Activated CD4-positive, alpha-beta T cell treated with anti-CD3 and anti-CD28 coated beads, Interleukin-2, amount 10 ng/mL, durations not matched to agents 7 days and 5 days (primary cell): ENCODE measurements at places on chromosomes 11 and 22.

DNA sequence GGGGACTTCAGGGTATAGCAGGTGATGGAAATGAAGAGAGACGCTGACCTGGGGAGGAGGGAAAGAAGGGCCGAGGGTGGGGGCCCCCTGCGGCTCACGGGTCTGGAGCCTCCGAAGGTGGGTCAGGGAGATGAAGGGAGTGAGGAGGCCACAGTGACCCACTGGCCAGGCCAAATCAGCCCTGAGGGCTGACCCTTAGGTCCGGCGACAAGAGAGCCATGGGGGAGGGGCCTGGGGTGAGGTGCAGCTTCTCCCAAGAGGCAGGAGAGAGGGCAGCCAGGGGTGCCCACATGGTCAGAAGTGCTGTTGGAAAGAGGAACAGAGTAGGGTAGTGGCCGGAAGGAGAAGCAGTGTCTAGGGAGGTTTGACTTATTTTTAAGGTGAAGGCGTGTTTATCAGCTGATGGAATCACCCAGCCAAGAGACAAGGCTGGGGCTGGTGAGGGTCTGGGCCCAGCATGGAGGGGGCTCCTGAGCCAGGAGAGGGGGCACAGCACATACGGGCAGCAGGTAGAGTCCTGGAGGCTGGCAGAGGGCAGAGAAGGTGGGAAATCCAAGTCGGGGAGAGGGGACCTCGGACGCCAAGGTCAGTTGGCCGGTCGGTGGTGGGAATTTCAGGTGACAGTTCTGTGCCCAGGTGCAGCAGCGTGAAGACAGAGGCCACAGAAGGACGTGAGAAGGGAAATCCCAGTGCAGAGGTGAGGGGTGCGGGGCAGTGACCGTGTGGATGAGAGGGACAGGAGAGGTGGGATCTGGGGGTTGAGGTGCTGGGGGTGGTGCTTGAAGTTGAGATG, 49.0 kb downstream of the LINC01488 start:
- no peaks in the 10 kb centered on the region for H3K36me3 ChIP-seq
- H3K27ac ChIP-seq = no peak overlapping the region
- H3K27me3 ChIP-seq = peaks cover 6% of the 10 kb centered on the region
- no peak overlapping the region for H3K4me3 ChIP-seq
- no peaks in the 10 kb centered on the region for H3K4me1 ChIP-seq

DNA sequence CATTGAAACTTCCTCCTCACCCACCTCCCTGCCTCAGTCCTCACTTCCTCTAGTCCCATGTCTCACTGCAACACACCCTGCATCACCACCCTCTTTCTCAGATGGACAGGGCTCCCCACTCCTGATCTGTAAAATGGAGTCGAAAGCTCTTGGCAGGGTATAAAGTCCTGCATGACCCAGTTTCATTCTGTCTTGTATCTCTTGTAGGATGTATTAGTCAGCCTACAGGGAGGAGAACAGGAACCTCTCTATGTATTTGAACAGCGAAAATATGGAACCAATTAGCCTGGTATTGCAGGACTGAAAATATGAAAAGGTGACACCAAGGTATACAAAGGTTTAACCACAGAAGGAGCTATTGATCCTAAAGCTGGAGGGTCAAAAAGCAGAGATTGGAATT, 156.9 kb upstream of the SNX19 start:
- no peaks in the 10 kb centered on the region for H3K36me3 ChIP-seq
- DNase-seq = no peak
- H3K27ac ChIP-seq = no peak overlapping the region
- H3K4me3 ChIP-seq = no peak overlapping the region
- H3K4me1 ChIP-seq = no peaks in the 10 kb centered on the region

- no peaks in the 10 kb centered on the region for H3K27me3 ChIP-seq
- H3K36me3 ChIP-seq = no peaks in the 10 kb centered on the region
Observed at GRCh38 chr11:1523077-1523476, 36.5 kb upstream of the MOB2 start.

- H3K4me3 ChIP-seq = no peak overlapping the region
- DNase-seq = no peak
- H3K4me1 ChIP-seq = no peaks in the 10 kb centered on the region
- no peaks in the 10 kb centered on the region for H3K36me3 ChIP-seq
- H3K27me3 ChIP-seq = peaks cover 9% of the 10 kb centered on the region
Observed at GRCh38 chr11:6245536-6245935, 6.6 kb downstream of the CNGA4 start.

DNA sequence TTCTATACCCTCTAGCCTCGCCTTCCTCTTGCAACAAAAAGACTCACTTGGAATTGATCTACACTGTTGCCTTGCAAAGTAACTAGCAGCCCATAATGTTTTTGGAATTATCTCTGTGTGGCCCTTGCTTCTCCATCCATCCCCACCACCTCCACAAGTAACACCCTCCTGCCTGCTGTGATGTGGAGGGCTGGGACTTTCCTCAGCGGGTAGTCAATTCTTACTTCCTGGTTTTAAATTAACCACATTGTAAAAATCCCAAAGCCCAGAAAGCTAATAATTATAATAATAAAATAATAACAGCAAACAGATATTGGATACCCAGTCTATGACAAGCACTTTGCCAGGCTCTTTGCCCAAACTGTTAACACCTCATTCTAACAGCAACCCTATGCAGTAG, 40.8 kb upstream of the GALNT18 start:
- no peaks in the 10 kb centered on the region for H3K4me1 ChIP-seq
- DNase-seq = no peak
- H3K36me3 ChIP-seq = no peaks in the 10 kb centered on the region
- H3K27me3 ChIP-seq = peaks cover 13% of the 10 kb centered on the region
- no peak overlapping the region for H3K27ac ChIP-seq

GRCh38 chr22:38760477-38761201, 4.8 kb upstream of the SUN2 start:
- no peak overlapping the region for H3K27ac ChIP-seq
- peaks cover 24% of the 10 kb centered on the region for H3K4me1 ChIP-seq
- no peaks in the 10 kb centered on the region for H3K27me3 ChIP-seq
- DNase-seq = no peak
- no peak overlapping the region for H3K4me3 ChIP-seq

GRCh38 chr22:20503816-20504215, 3.6 kb upstream of the MED15 start:
- DNase-seq = no peak
- H3K4me1 ChIP-seq = peaks cover 14% of the 10 kb centered on the region
- H3K27ac ChIP-seq = no peak overlapping the region
- H3K4me3 ChIP-seq = no peak overlapping the region

GRCh38 chr11:7422544-7423331, 62.6 kb upstream of the OLFML1 start:
- peaks cover 13% of the 10 kb centered on the region for H3K4me1 ChIP-seq
- no peak overlapping the region for H3K4me3 ChIP-seq
- no peaks in the 10 kb centered on the region for H3K27me3 ChIP-seq
- no peaks in the 10 kb centered on the region for H3K36me3 ChIP-seq
- DNase-seq = no peak

DNA sequence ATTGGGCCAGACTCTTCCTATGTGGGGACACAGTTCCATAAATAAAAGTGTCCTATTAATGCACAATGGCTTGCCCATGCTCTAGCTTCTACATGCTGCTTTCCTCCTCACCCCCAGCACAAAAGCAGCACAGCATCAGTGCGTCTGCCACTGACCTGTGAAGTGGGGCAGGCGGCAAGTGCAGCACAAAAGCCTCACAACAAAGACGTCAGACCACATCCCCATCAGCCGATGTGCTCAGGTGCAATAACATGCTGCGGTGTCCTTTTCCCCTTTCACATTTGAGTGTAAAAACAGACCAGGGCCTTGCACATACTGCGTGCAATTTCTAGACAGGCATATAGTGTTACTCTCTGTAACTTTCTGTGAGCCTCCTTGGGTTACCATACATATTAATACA, 12.8 kb downstream of the DKK3 start:
- no peak overlapping the region for H3K4me3 ChIP-seq
- H3K27me3 ChIP-seq = peaks cover 13% of the 10 kb centered on the region
- H3K36me3 ChIP-seq = no peaks in the 10 kb centered on the region
- H3K4me1 ChIP-seq = peaks cover 17% of the 10 kb centered on the region
- DNase-seq = no peak

DNA sequence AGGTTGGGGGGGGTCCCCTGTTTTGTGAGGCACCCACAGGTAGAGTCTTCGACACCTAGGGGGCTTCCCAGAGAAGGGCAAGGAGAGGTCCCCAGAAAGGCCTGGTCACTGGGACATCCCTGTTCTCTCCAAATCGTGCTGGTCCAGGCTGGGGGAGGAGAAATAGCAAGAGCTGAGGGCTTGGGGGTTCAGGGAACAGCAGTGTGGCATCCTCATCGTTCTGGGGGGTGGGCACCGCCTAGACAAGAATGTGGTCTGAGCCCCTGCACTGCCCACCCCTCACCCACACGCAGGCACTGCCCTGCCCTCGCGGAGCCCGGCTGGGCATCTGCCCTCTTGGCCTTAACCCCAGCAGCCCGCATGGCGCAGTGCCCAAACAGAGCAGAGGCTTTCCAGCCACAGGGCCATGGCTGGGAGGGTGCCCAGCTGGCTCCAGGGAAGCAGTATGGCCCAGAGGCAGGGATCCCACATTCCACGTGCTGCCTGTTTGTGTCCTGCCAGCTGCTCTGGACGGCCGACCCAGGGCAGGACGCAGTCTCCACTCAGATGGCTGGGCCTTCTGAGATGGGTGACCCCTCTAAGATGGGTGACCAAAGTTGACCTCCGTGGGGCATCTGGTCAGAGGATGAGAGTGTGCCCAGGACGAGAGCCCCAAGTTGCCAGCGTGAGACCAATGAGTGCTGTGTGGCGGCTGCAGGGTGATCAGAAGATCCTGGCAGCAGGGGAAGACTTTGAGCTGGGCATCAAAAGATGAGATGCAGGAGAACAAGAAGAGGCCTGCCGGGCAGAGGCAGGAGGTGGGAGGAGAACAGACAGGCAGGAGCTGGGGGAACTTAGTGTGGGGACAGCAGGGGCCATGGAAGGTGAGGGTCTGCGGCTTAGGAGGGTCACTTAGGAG, 14.4 kb downstream of the SCARF2 start:
- H3K27ac ChIP-seq = no peak overlapping the region
- H3K36me3 ChIP-seq = peaks cover 4% of the 10 kb centered on the region
- no peak overlapping the region for H3K4me3 ChIP-seq
- DNase-seq = no peak
- H3K27me3 ChIP-seq = peaks cover 22% of the 10 kb centered on the region

DNA sequence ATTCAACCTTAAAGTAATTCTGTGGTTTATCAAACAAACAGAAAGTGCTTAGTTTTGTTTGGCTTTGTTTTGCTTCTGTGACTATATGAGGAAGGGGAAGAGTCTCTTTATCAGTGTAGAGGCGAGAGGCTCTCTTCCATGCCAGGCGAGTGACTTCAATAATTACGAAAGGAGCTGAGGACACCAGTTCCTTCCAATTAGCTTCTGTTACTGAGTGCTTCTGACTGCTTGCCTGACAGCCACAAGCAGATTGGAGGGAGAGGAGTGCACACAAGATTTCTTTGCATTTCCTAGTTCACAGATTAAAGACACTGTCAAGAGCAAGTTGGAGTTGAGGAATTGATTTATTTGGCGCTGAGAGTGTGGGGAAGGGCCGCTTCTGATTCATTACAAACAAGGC, 1484.5 kb upstream of the TENM4 start:
- no peak overlapping the region for H3K27ac ChIP-seq
- no peaks in the 10 kb centered on the region for H3K4me1 ChIP-seq
- H3K27me3 ChIP-seq = no peaks in the 10 kb centered on the region
- H3K4me3 ChIP-seq = no peak overlapping the region
- no peaks in the 10 kb centered on the region for H3K36me3 ChIP-seq
- DNase-seq = no peak

- no peaks in the 10 kb centered on the region for H3K36me3 ChIP-seq
- no peak for DNase-seq
- H3K4me1 ChIP-seq = no peaks in the 10 kb centered on the region
- no peak overlapping the region for H3K27ac ChIP-seq
Observed at GRCh38 chr11:33646629-33647028, 54.0 kb downstream of the C11orf91 start.

DNA sequence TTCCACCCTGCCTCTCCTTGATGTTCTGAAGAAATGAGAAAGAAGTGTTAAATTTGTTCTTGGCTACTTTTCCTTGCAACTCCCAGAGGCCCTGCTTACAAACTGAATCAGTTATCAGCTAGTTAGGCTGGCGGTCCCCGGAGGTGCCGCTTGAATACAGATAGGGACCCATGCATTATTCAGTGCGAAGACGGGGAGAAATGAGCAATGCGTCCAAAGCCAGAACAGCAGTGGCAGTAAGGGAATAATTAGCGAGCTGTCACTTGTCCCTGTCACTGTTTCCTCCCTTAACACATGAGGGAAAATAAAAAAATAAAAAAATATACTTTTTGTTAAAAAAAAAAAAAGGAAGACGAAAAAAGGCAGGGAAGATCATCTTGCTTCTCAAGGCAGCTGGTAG, 528.1 kb downstream of the MN1 start:
- no peak overlapping the region for H3K27ac ChIP-seq
- H3K27me3 ChIP-seq = no peaks in the 10 kb centered on the region
- no peak overlapping the region for H3K4me3 ChIP-seq
- H3K4me1 ChIP-seq = no peaks in the 10 kb centered on the region
- no peaks in the 10 kb centered on the region for H3K36me3 ChIP-seq
- DNase-seq = no peak

- DNase-seq = peak; percentile 22
- peaks cover 29% of the 10 kb centered on the region for H3K27me3 ChIP-seq
Observed at GRCh38 chr11:2885017-2885677, 428 bp downstream of the CDKN1C start.

- no peak overlapping the region for H3K4me3 ChIP-seq
- H3K36me3 ChIP-seq = no peaks in the 10 kb centered on the region
- peaks cover 33% of the 10 kb centered on the region for H3K4me1 ChIP-seq
Observed at GRCh38 chr11:113591117-113591516, 115.0 kb downstream of the TMPRSS5 start.

- no peaks in the 10 kb centered on the region for H3K4me1 ChIP-seq
- H3K36me3 ChIP-seq = no peaks in the 10 kb centered on the region
- no peak overlapping the region for H3K27ac ChIP-seq
Observed at GRCh38 chr11:33515347-33515746, 185.3 kb downstream of the C11orf91 start.

GRCh38 chr11:22169833-22170232, 23.1 kb upstream of the ANO5 start:
- H3K4me3 ChIP-seq = no peak overlapping the region
- H3K4me1 ChIP-seq = no peaks in the 10 kb centered on the region
- H3K27me3 ChIP-seq = no peaks in the 10 kb centered on the region

- peak; percentile 60 for DNase-seq
- no peaks in the 10 kb centered on the region for H3K27me3 ChIP-seq
- peak overlapping the region; percentile 89 for H3K4me3 ChIP-seq
- H3K36me3 ChIP-seq = peaks cover 2% of the 10 kb centered on the region
Observed at GRCh38 chr22:42648368-42649245, 585 bp downstream of the CYB5R3 start.

DNA sequence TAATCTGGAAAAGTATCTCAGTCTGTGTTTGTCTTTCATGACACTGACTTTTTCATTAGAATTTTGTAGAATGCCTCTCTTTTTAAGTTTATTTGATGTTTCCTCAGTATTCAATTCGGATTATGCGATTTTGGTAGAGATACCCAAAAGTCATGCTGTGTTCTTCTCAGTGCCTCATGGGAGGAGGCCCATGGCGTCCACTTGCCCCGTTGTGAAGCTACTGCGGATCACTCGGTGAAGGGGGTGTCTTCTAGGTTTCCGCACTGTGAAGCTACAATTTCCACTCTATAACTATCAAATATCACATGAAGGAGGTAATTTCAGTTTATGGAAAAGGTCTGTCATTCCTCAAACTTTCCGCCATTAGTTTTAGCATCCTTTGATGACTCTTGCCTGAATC, 794.0 kb downstream of the TBC1D22A start:
- H3K27ac ChIP-seq = no peak overlapping the region
- H3K27me3 ChIP-seq = no peaks in the 10 kb centered on the region
- H3K36me3 ChIP-seq = no peaks in the 10 kb centered on the region
